ENCODE measurements at places on chromosomes 16 and 17.
A peak's percentile ranks its signal among the peaks of the same experiment; 100 is the strongest.

- no peak for ATAC-seq
Measured at GRCh38 chr17:75020331-75021110, 8.1 kb downstream of the MRPL58 start.

- ATAC-seq, result no peak
Measured at GRCh38 chr17:40707745-40708144, 4.2 kb upstream of the KRT24 start.

DNA sequence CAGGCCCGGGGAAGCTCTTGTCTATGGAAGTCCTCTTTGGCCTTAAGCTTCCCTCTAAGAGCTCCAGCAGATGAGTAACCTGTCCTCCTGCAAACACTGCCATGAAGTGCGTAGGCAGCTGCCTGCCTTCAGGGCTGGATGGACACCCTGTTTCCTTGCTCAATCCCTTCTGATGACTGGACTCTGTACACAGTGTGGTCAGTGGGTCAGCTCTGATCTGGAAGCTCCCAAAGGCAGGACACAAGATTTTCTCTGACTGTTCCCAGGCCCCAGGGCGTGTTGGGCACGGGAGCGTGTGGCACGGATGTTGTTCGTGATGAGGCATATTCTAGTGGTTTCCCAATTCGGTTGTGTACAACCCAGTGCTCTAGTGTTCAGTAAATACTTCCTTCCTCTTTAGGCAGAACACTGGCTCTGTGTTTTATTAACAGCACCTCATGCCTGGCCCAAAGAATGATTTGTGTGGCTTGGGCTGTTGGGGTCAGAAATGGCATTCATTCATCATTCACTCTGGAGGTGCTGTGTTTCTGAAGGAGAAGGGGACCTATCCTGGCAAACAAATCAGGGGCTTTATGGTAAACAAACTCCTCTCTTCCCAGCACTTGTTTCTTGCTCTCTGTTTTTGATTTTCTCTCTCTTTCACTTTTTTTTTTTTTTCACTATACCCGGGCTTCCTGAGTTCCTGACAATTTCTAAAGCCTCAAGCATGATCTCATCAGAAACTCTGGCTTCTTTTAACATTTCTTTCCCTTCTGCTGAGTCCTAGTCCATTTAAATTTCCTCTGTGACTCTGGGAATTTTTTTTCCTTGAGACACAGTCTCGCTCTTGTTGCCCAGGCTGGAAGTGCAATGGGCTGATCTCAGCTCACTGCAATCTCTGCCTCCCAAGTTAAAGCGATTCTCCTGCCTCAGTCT, 12.0 kb upstream of the RNF157 start:
- peak; percentile 39 for ATAC-seq

- no peak for ATAC-seq
Measured at GRCh38 chr17:20207262-20207985, 198.3 kb downstream of the SPECC1 start.

- no peak for ATAC-seq
Measured at GRCh38 chr17:60193482-60193881, 43.7 kb downstream of the CA4 start.

- ATAC-seq, result peak; percentile 58
Measured at GRCh38 chr16:69465083-69465721, 40.8 kb downstream of the CYB5B start.

DNA sequence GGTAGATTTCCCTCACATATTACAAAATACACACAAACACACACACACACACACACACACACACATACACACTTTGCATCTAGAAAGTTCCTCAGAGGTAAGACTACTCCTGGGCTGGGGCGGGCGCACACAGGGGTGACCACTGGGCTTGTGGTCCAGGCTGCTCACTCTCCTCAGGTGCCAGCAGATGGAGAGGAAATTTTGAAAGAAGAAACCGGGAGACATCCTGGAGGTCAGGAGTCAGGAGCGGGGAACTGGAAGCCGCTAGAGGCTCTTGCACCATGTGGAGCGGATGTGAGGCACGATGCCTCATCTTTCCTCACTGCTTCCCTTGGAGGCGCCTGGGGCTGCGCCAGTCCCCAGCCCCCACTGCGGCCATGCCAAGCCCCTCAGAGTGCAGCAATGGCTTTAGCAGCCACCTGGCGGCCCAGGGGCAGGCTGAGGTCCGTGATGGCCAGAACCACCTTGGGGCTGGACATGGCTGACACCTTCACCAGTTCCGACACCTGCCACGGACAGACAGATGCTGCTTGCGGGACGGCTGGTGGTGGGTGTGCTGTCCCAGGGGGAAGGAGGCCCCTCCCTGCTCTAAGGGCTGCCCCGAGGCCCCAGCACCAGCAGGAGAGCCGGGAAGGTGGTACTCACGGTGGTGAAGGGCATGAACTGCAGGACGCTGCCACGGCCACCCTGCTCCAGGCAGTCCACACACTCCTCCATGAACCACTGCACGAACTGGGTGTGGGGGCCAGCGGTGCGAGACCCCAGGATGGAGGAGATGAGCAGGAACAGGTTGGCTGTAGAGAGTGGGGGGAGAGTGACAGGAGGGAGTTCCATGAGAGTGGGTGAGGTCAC, 4.1 kb downstream of the CSF3 start:
- 0 out of 3 replicates have a peak, but pooled peaks have one; percentile 13 for ATAC-seq

DNA sequence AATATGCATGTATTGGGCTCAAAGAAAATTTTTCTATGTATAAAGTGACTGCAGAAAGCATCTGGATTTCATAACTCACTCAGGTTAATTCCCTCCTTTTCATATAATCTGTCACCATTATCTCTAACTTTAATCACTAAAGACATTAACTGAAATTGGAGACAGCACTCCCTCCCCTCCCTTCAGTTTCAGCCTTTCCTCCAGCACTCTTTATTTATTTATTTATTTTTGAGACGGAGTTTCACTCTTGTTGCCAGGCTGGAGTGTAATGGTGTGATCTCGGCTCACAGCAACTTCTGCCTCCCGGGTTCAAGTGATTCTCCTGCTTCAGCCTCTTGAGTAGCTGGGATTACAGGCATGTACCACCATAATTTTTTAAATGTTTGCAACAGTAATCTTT, 43.1 kb downstream of the CDH8 start:
- no peak for ATAC-seq

- ATAC-seq, result peak; percentile 27
Measured at GRCh38 chr17:36994438-36994837, 45.7 kb downstream of the AATF start.

DNA sequence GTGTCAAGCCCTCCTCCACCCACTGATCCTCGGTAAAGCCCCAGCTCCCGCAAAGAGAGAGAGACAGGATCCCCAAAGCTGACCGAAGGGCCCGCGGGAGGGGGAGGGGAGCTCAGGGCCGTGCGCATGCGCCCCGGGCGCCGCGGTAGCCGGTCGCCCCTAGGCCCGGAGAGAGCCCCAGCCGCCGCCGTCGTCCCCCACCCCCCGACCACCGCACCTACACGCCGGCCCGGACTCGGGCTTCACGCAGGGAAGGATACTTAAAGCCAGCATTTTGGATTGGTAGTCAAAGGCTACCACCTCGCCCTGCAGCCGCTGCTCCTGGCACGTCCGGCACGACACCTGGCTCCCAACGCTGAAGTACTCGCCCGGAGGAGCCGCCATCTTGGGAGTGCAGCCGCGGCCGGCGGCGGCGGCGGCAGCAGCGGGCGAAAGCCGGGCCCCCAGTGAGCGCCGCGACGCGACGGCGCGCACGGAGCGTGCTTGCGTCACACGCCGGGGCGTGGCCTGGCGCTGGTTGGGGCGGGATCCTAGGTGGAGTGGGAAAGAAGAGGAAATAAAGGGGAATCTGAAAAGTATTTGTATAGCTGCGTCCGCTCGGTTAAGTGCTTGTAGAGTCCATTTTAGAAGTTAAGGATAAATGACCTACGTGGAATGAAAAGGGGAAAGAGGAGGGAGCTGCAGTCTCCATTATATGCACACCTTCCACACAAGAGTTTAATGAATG, at the start of gene LSM12:
LSM12 (minus strand) TSS at position 468 of the 727 bp plus-strand sequence; CDS start at position 384, 84 bp downstream.
- peak; percentile 66 for ATAC-seq

DNA sequence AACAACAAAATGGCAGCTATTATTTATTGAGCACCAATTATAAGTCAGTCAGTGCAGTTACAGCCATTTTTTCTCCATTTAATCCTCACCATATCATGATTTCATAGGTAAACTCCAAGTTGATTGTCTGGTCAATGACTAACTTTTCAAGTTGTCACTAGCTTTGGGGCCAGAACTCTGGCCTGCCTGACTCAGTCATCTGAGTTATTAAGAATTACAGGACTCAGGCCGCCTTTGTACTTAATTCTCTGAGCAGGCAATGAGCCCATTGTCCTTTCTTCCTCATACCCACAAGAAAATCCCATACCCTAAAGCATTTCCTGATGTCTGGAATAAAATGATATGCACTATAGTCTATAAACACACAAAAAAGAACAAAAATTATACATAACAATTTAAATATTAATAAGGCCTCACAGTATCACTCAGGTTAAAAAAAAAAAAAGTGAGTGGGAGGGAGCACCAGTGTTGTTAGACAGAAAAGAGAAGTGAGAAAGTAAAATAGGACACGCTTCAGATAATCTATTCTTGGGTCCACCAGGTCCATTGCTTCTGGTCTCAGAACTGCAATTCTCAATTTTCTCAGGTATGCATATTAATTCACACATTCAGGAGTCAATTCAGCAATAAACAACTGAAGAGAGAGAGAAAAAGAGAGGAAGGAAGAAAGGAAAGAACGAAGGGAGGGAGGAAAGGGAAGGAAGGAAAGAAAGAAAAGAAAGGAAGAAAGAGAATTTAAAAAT, 70.2 kb downstream of the SPAG9 start:
- no peak for ATAC-seq

Measured in SK-N-SH treated with all-trans-retinoic acid at 6 μM for 48 hours (cell line).